Peyer's patch (tissue), 4 donors: ENCODE measurements at places on chromosomes 5 and 9. TPM values are rescaled to one million over a fixed set of nuclear protein-coding genes. Genes with fewer than 3 reads are reported as not detected.

DNA sequence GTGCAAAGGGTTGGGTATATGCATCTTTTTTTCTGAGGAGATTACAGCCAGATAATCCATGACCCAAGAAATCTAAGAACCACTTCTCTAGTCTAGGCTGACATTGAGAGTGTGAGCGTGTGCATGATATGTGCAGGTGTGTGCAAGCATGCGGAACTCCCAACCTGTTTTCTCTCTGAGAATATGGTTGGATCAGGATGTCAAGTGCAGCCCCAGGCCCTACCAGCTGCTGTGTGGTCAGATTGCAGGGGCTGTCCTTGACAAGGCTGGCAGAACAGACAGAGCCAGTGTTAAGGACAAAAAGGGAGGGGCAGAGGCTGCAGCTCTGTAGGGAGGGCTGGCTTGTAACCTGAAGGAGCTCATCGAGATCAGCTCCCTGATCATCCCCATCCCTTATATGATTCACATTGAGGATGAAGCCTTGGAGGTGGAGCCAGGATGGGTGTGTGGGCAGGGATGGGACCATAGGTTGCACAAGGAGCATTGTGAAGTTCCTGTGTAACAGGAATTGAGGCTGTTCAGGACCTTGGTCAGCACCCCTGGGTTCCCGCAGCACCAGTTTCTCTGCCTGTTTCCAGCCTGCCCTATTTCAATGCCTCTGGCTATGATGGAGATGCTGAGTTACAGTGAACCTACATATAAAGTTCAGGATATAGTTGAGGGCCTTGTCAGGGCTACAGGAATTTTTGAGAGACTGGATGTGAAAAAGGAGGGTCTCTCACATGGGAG lies 52.6 kb upstream of the ARAP3 start:
- H3K27me3 ChIP-seq = no peaks in the 10 kb centered on the region
- no peak overlapping the region for H3K4me3 ChIP-seq
- H3K36me3 ChIP-seq = no peaks in the 10 kb centered on the region
- H3K27ac ChIP-seq = no peak overlapping the region
- H3K4me1 ChIP-seq = no peaks in the 10 kb centered on the region
- DNase-seq = no peak

The CCDC171 gene
- total RNA-seq = 5.5 TPM

DNA sequence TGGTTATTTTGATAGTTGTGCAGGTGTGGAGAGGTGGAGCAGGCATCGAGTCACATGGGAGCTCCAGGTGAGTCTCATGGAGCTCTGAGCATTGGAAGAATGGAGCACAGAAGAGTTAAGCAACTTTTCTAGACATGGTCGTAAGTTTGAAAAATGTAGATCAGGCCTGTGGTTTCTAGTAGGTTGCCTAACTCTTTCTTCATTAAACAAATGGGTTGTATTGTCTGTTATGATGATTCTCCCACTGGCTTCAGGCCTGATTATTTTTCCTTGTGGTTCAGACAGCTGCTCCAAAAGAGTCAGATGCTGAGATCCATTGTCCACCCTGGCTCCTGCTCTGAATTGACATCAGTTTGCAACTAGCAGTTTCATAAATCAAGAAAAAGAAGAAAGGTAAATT lies 80.3 kb upstream of the RPS23 start:
- no peak overlapping the region for H3K4me3 ChIP-seq
- no peaks in the 10 kb centered on the region for H3K27me3 ChIP-seq
- peaks cover 18% of the 10 kb centered on the region for H3K4me1 ChIP-seq
- DNase-seq = no peak

DNA sequence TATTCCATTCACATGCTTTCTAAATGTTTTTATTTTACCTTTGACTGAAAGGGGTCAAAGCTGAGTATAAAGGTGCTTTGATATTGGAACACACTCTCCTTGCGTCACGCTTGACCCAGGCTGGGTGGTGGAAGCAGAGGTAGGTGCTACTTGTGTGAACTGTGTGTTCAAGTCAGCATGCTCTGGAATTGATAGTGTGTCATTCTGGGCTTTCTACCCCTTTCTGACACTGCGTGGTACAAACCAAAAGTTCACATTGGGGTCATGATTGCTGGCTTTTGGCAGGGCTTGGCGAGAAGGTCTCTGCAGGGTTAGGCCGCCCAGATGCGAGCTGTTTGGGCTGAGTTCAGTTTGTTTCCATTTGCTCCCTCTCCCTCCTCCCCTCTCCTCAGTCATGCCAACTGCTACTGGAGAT lies 131.8 kb downstream of the ADAMTSL1 start:
- H3K4me3 ChIP-seq = no peak overlapping the region
- DNase-seq = no peak
- peaks cover 9% of the 10 kb centered on the region for H3K4me1 ChIP-seq
- no peaks in the 10 kb centered on the region for H3K36me3 ChIP-seq

DNA sequence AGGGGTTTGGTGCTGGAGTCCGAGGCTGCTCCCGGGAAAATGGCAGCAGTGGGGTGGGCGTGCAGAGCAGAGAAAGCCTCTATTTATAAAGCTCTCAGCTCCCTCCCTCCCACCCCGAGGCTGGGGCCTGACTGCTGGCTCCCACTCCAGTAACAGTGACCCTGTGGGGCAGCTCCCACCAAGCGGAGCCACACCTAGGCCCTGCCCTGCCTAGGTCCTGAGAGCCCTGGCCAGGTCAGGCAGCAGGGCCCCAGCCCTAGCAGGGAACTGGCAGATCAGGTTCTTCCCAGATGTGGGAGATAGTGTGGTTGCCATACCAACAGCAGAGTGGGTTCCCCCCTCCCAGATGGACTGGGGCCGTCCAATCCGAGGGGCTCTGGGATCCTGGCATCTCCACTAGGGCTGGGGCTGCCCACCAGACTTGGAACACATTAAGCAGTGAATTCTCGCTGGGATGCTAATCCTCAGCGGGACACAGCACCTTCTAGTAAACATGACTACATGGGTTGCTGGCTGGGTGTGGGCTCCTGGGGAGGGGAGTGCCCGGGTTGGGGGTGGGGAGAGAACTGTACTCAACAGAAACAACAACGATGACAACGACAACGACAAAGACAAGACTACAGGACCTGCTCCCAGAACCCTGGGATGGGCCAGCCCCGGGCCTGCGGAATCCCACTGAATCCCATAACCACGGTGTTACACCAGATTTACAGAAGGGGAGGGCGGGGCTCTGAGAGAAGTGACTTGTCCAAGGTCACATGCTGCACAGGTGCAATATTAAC lies 1.5 kb downstream of the SH3GLB2 start:
- H3K36me3 ChIP-seq = no peaks in the 10 kb centered on the region
- peaks cover 18% of the 10 kb centered on the region for H3K4me1 ChIP-seq

- H3K27ac ChIP-seq = no peak overlapping the region
- DNase-seq = no peak
- H3K4me1 ChIP-seq = no peaks in the 10 kb centered on the region
- H3K4me3 ChIP-seq = no peak overlapping the region
These were observed 88.6 kb downstream of the GNAQ start for GRCh38 chr9:77943057-77943456.

DNA sequence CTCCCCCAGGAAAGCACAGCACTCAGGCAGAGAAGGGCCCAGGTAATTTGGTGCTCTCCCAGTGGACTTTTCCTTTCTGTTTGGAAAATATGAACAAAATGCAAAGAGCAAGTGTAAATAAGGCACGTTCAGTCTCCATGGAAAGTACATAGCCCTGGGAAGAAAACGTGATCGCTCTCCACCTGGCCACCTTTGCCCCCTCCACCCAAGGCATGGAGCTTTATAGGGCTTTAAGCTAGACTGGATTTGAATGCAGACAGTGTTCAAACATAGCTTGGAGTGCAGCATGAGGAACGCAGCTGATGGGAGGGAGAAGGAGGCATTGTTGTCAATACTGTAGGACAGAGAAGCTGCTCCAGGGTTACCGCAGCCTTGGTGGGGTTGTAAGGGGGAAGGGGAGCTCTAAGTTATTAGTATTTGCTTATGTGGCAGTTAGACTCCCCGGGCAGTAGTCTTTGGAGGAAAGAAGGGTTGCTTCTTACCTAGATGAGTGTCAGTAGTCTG lies 500.2 kb downstream of the SPOCK1 start:
- no peaks in the 10 kb centered on the region for H3K36me3 ChIP-seq
- no peaks in the 10 kb centered on the region for H3K4me1 ChIP-seq
- no peaks in the 10 kb centered on the region for H3K27me3 ChIP-seq
- no peak overlapping the region for H3K4me3 ChIP-seq
- no peak for DNase-seq
- no peak overlapping the region for H3K27ac ChIP-seq

DNA sequence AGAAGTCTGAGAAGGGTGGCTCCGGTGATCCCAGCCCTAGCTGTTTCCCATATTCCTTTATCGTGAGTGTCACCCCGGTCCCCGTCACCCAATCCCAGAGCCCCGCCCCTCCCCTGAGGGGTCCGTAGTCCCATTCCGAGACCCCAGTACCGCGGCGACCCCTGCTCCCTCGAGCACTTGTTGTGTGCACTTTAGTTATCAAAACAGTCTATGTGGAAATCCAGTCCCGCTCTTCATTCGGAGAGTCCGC lies 223 bp downstream of the LRSAM1 start:
- peak overlapping the region; percentile 65 for H3K4me3 ChIP-seq
- no peaks in the 10 kb centered on the region for H3K36me3 ChIP-seq
- H3K4me1 ChIP-seq = no peaks in the 10 kb centered on the region
- H3K27me3 ChIP-seq = no peaks in the 10 kb centered on the region
- H3K27ac ChIP-seq = peak overlapping the region; percentile 96
- no peak for DNase-seq

DNA sequence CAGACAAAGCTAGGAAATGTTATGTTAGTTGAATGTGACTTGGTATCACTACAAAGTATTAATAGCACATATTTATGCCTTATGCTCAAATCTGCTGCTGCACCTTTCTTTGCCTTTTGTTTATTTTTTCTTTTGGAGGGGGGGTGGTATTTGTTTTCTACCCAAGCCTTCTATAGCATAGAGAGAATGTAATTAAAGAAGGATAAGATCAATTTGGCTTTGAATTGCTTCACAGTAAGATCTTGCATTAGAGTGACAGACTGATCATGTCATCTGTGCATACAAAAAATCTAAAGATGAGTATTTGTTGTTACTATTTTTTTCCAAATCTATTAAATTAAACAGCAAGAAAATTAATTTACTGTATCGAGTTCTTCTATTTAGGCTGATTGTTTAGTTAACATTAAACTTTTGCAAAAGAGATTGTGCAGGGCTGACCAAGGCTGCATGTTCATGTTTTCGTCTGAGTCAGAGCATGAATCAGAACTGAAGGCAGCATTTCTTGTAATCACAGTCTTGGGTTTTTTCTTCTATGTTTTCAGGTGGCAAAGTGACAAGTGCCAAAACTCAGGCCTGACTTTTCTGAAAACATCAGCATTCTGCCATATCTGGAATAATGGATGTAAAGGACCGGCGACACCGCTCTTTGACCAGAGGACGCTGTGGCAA lies 1007.1 kb upstream of the WWC1 start:
- DNase-seq = no peak
- H3K36me3 ChIP-seq = no peaks in the 10 kb centered on the region
- no peak overlapping the region for H3K27ac ChIP-seq
- H3K4me1 ChIP-seq = no peaks in the 10 kb centered on the region
- no peak overlapping the region for H3K4me3 ChIP-seq
- H3K27me3 ChIP-seq = no peaks in the 10 kb centered on the region

The CKS2 gene
- total RNA-seq = 14.1 TPM

GRCh38 chr9:82284758-82285157 lies 296.2 kb downstream of the SPATA31D1 start:
- no peak overlapping the region for H3K27ac ChIP-seq
- no peaks in the 10 kb centered on the region for H3K27me3 ChIP-seq
- no peak for DNase-seq

- no peak overlapping the region for H3K27ac ChIP-seq
- no peak for DNase-seq
- H3K27me3 ChIP-seq = no peaks in the 10 kb centered on the region
- H3K4me3 ChIP-seq = no peak overlapping the region
These were observed 1787.7 kb downstream of the EFNA5 start for GRCh38 chr5:105882956-105883481.

DNA sequence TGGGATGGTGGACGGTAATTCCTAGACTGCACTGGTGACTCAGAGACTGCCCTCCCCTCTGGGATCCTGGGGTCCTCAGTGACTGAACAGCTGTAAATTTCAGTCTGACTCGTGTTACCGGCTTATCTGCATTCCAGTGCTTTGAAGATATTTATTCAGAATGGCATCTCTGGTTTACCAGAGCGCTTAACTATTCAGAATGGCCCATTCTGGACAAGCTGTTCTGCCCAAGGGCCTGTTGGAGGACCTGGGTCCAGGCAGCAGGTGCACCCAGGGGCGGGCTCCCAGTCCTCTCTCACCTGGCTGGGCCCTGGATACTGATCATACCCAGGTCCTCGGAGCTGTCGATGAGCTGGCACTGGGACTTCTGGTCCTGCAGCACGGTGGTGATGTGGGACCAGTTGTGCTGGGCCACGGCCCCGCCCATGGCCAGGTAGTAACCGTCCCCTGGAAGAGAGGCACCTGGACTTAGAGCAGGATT lies 48.0 kb downstream of the SARDH start:
- no peaks in the 10 kb centered on the region for H3K27me3 ChIP-seq
- H3K4me1 ChIP-seq = no peaks in the 10 kb centered on the region
- no peak for DNase-seq

DNA sequence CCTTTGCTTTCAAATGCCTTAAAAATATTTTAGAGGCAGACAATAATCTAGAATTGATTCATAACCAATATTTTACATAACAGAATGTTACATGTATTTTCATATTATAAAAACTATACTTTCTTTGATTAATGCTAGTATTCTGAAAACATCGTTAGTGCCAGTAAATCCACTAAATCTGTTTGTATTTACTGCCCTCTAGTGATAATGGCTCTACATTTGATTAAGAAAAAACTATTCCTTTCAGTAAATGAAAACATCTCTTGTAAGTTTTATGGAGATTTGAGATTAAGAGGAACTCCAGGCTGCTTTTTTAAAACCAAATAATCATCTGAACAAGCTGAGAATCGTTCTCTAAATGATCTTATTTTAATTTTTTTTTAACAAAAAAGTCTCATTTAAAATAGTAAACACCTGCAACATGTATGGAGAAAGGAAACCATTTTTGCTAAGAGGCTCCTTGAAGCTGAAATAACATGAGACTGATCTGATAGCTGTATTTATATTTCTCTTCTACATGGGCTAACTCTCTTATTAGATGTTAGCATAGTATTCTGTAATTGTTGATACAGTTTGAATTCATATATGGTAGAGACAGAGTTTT lies 424.7 kb downstream of the RAB3C start:
- H3K36me3 ChIP-seq = no peaks in the 10 kb centered on the region
- no peak overlapping the region for H3K27ac ChIP-seq
- H3K4me1 ChIP-seq = no peaks in the 10 kb centered on the region
- no peak overlapping the region for H3K4me3 ChIP-seq
- DNase-seq = no peak
- no peaks in the 10 kb centered on the region for H3K27me3 ChIP-seq

The GADD45G gene
- 10.5 TPM for total RNA-seq

GRCh38 chr5:170200876-170201275 lies 31.9 kb upstream of the C5orf58 start:
- H3K27ac ChIP-seq = no peak overlapping the region
- H3K36me3 ChIP-seq = no peaks in the 10 kb centered on the region
- no peaks in the 10 kb centered on the region for H3K27me3 ChIP-seq

DNA sequence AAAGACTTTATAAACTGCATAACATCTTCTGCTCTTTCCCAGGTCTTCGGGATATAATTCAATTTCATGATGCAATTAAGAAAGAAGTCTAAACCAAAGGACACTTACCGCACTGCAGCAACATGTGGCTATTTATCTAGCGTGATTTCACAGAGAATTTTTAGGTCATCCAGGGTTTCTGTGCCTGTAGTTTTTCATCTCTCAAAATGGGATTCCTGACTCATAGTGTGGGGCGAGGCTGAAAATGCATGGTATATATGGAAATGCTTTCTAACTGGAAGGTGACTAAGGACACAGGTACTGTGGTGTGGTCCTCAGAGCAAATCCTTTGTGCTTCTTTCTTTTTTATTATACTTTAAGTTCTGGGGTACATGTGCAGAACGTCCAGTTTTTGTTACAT lies 557.7 kb upstream of the KLF4 start:
- no peak overlapping the region for H3K4me3 ChIP-seq
- no peaks in the 10 kb centered on the region for H3K27me3 ChIP-seq
- H3K4me1 ChIP-seq = no peaks in the 10 kb centered on the region
- DNase-seq = no peak
- no peaks in the 10 kb centered on the region for H3K36me3 ChIP-seq
